Natural killer cell (primary cell): ENCODE measurements at places on chromosomes 4 and X.

DNA sequence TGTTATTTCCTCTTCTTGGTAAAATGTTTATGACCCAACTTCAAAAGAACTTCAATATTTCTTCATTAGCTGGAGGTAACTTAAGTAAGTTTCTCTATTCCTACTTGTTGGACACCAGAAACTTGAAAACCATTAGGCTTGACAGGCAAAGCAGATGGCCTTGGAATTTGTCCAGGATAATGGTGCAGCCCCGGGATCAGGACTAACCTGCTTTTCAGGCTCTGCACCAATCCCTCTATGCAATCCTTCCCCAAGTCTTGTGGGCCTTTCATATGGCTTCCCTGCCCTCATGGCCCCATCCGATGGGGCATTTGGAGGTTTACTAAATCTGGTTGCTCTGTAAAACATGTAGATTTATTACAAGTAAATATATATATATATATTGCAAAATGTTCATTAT is 68.5 kb downstream of the SPINK2 start:
- DNase-seq: no peak

DNA sequence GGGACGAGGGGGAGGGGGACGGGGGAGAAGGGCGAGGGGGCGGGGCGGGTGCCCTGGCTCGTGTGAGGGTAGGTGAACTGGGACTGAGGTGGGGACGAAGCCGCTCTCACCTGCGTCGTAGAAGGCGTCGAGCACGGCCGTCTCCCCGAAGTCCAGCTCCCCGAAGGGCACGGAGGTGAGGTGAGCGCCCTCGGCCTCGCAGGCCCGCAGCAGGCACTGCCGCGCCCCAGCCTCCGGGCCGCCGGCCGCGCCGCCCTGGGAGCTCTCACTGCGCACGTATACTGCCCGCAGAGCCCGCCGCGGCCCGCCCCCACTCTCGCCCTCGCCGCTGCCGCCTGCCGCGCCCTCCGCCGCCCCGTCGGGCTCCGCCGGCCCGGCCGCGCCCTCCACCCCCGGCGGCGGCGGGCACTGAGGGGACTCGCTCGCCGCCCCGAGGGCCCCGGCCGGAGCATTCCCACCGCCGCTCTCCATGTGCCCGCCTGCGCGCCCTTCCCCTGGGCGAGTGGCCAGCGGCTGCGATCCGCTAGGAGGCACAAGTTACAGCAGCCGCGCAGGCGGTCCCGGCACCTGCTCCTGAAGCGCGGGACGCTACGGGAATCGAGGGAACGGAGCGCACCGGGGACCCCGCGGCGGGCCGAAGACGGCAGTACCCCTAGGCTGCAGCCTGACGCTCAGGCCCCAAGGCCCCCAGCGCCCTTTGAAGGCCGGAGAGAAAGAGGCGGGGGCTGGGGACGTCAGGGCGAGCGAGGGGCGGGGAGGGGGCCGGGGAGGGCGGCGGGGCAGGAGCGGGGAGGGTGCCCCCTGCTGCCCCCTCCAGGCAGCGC is at the start of gene MAP3K15:
TSS of gene MAP3K15 (minus strand) at position 718 of the 824 bp plus-strand sequence. CDS start at position 471, 247 bp downstream.
- no peak for DNase-seq

DNA sequence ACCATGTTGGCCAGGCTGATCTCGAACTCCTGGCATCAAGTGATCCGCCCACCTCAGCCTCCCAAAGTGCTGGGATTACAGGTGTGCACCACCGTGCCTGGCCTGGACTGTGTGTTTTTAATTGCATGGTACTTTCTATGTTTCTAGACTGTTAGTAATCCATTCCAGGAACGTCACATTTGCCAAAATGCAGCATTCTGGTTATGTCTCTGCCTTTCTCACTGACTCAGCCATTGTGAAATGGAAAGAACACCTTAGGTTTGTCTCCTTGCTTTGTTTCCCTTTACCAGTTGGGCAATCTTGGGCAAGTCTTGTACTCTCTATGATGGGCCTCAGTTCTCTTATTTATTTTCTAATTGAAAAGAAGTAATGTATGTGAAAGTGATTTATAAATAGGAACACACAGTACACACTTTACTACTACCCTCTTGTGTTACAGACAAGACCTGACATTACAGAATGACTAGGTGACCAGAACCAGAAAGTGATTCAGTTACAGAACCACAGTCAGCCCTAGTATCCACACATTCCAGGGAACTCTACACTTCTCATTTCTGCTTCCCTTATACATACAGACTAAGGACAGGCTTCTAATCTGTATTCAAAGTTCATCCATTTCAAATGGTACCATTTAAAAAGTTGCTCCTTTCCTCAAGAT is 187.1 kb downstream of the MGST2 start:
- DNase-seq: no peak

GRCh38 chr4:3706565-3707422 is 59.4 kb upstream of the ADRA2C start:
- DNase-seq: no peak

- DNase-seq: no peak
Observed at GRCh38 chr4:78242071-78242470, 184.9 kb downstream of the FRAS1 start.

DNA sequence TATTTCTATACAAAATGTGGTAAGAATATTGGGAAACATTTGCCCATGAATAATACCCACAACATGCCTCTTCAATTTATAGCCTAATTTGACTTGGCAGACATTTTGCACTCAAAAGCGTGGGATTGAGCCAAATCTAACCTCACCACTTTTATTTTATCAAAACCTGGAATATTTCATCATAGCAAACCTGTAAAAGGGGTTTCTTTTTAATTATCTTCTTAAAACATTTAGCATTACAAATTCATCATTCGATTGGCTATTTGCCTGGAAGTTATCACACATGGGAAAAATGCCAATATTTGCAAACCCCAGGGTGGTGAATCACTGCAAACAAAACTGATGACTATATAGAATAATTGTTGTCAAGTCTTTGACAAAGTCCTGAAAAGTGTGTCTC is 56.2 kb downstream of the VCX3B start:
- no peak for DNase-seq

- no peak for DNase-seq
Observed at GRCh38 chrX:8424912-8425311, 39.7 kb upstream of the VCX3B start.

GRCh38 chr4:103032574-103032973 is 13.1 kb upstream of the SLC9B1 start:
- DNase-seq: no peak

DNA sequence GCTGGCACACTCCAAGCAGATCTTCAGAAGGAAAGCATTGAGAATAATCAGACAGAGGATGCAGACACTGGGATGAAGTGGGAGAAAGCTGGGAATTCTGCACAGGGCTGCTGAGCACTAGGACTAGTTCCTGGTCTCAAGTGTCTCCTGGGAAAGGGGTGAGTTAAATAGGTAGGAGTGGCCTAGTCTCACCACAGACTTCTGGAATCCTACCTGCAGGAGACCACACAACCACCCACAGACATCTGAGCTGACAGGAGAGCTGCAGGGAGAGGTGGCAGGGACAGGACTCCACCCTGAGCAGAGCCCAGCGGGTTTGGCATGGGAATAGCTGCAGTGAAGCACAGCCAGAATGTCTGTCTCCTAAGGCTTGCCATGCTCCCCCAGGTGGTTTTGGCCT is 95.1 kb upstream of the GALNTL6 start:
- no peak for DNase-seq
